Activated naive CD8-positive, alpha-beta T cell treated with anti-CD3 and anti-CD28 coated beads, Interleukin-2, amount 10 ng/mL, durations not matched to agents 7 days and 5 days (primary cell): ENCODE measurements at places on chromosomes 3 and 15. TPM values are rescaled to one million over a fixed set of nuclear protein-coding genes. Genes with fewer than 3 reads are reported as not detected.

The CAPN3 gene
- total RNA-seq, result 8.3 TPM

The NANOGP8 gene
- total RNA-seq, result not detected

The DBR1 gene
- total RNA-seq, result 25.7 TPM

The SPATA12 gene
- not detected for total RNA-seq

The CELSR3 gene
- total RNA-seq, result 15.6 TPM

The HIGD2B gene
- total RNA-seq, result 0.62 TPM

The TEX264 gene
- 49.8 TPM for total RNA-seq

The WNT7A gene
- 1.5 TPM for total RNA-seq

The C15orf62 gene
- 2.4 TPM for total RNA-seq

The PHLDB2 gene
- total RNA-seq, result 5.1 TPM

The UBA7 gene
- total RNA-seq, result 299 TPM

- DNase-seq, result no peak
These were observed 45.5 kb downstream of the HPS3 start for GRCh38 chr3:149174901-149175300.

GRCh38 chr15:48459571-48460442 is 128.6 kb downstream of the DUT start:
- no peak for DNase-seq

DNA sequence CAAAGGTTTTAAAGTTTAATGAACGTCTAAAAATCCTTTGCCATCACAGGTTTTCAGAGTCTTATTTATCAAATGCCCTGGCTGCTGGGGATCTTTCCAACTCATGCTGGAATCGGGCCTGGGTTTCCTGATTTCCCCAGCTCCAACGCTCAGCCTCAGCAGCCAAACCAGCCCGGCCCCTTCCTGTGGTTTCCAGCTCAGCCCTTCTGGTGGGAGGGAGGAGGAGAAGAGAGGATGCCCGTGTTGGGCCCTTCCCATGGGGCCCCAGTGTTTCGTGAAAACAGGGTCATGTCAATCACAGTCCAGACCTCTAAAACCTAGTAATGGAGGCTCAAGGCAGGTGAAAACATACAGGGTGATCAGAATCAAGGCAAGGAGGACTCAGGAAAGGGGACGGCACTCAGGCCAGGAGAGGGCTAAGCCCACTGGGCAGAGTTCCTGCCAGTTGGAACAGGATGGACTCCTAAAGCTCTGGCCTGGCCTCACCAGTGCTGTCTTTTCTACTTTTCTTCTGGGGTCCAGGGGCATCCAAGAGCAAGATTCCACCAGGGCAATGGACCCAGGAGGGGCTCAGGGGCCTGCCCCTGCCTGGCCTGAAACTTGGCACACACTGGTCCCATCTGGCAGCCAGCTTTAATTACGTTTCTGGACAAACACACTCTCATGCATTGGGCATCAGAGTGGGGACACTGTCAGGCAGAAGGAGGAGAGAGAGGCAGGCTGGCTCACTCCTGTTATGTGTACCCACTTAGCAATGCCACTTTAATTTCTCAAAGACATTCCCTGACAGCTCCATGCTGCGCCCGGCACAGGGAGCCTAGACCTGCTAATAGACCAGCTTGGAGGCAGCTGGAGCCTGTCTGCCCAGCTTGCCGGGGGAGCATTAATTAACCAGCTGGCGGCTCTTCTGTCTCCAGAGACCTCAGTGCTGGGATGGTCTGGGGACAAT is 194.6 kb downstream of the FAM43A start:
- no peak for DNase-seq

DNA sequence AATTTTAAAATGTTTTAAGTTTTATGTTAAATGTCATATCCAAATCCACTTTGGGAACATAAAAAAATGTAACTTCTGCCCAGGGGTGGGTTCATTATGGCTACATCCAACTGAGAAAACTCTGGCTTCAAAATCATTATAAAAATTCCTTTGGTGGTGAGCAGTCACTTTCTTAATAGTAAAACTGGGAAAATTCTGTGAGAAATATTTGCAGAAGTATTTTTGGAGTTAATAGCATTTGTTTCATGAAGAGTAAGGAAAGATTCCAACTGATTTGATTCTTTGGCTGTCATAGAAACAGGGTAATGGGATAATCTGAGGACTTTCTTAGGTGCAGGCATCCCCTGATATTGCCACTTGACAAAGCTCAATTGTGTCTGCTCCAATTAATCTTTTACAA is 38.8 kb downstream of the CPA3 start:
- no peak for DNase-seq

GRCh38 chr15:70617076-70617910 is 146.1 kb downstream of the UACA start:
- no peak for DNase-seq

GRCh38 chr3:193530231-193531165 is 24.2 kb downstream of the ATP13A4 start:
- no peak for DNase-seq

GRCh38 chr3:153704115-153704514 is 417.1 kb upstream of the ARHGEF26 start:
- DNase-seq, result no peak

DNA sequence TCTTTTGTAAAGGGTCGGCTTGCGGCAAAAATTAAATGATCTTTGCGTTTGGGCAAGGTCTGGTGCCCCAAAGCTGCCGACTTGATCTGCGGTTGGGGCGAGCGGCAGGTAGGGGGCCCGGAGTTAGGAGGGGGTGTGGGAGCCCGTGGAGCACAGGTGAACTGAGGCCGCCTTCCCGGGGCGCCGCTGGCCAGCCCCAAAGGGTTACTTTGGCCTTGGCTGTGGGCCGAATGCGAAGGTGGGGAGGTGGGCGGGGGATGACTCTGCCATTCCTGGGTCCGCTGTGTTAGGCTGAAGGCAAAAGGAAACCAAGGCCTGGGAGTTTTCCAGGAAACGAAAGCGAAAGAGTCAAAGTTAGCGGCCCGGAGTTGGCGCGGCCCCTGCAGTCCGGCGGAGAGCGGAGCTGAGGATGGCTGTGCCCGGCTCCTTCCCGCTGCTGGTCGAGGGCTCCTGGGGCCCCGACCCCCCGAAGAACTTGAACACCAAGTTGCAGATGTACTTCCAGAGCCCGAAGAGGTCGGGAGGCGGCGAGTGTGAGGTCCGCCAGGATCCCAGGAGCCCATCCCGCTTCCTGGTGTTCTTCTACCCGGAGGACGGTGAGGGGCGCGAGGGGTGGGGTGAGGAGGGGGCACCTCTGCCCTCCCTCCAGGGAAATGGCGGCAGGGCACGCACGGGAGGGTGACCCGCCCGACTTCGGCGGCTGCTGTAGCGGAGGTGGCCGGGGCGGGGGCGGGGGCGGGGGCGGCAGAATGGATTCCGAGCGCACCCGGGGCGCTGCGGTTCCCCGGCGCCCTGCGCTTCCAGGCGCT is at the start of gene PARP14:
TSS of gene PARP14 (plus strand) at position 365 of the 809 bp plus-strand sequence. CDS start at position 410, 45 bp downstream.
- peak; percentile 76 for DNase-seq

GRCh38 chr15:50028326-50028725 is 90.7 kb downstream of the ATP8B4 start:
- no peak for DNase-seq

DNA sequence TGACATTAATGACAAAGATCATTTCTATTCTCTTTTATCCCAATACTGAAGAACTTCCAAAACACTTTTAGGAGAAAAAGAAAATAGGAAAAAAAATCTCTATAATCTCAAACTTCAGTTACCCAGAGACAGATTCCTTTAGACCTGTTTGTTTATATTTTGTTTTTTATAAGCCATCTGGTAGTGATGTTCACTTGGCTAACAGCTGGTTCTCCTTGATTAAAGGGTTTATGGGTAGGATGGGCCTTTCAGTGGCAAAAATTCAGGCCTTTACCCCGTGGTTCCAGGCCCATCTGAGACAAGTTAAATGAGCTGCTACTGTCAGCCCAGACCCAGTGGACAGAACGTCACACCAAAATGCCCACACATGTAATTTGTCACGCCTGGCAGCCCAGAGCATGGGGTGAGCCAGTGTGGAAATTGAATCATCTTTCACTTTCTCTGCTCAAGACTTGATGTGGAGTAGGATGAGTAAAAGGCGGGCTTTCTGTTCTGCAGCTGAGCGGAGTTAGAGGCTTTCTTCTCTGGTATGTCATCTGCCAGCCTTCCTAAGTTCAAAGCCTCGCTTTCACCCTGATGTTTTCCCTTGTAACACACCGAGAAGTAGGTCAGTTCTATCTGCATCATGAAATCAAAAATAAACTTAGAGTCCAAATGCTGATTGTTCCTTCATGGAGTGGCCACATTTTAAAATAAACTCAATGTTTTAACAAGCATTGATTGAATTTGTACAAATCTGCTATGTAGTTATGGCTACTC is 62.5 kb upstream of the SKOR1 start:
- DNase-seq, result peak; percentile 46

DNA sequence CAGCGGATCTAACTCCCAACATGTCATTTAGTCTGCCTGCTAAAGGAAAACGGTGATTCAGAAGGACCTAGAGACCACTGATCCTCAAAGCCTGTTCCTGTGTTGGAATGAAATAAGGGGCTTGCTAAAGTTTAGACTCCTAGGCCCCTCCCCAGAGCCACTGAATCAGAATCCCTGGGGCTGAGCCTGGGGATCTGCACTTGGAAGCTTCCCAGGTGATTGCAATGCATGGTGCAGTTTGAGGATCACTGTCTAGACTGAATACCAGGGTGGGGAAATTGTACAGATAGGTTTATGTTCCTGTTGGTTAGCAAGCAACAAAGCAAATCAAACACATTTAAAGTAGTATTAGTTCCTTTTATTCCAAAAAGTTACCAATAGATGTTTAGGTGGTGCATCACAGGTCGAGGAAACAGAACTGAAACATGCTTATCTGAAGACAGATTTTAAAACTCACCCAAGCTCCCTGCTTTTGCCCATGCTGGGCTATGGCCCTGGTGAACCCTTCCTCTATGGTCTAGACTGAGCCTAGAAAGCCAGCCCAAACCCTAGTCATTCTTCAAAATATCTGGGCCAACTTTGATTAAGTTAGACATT is 29.6 kb upstream of the SPTBN5 start:
- no peak for DNase-seq

- DNase-seq, result no peak
These were observed 33.5 kb downstream of the NEDD4 start for GRCh38 chr15:55959744-55960447.

DNA sequence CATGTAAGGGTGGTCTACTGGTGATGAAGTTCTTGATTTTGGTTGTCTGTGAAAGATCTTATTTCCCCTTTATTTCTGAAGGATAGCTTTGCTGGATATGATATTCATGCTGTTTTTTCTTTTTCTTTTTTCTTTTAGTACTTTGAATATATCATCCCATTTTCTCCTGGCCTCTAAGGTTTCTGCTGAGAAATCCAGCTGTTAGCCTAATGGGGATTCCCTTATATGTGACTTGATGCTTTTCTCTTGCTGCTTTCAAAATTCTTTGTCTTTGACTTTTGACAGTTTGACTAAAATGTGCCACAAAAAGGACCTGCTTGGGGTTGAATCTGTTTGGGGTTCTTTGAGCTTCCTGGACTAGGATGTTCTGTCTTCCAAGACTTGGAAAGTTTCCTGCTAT is 62.6 kb downstream of the AP4E1 start:
- DNase-seq, result no peak

GRCh38 chr3:120469882-120470301 is 19.1 kb upstream of the FSTL1 start:
- no peak for DNase-seq

DNA sequence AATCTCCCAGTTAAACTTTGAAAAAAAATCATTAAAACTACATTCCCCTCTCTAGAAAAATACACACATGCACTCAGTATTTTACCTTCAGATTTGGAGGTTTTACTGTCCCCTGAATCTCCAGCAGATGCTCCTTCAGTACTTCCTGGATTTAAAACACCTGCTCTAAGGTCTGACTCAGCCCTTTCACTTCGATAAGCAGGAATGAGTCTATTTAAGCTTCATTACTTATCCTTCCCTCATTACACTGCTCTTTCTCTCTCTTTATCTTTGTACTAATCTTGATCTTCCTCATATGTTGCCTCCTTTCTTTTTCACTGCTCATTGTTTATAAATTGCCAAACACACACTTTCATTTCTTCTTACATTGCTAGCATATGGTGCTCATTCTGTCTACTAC is 443.9 kb downstream of the DIPK2A start:
- DNase-seq, result no peak

GRCh38 chr3:61466357-61466756 is 95.0 kb upstream of the PTPRG start:
- DNase-seq, result no peak

DNA sequence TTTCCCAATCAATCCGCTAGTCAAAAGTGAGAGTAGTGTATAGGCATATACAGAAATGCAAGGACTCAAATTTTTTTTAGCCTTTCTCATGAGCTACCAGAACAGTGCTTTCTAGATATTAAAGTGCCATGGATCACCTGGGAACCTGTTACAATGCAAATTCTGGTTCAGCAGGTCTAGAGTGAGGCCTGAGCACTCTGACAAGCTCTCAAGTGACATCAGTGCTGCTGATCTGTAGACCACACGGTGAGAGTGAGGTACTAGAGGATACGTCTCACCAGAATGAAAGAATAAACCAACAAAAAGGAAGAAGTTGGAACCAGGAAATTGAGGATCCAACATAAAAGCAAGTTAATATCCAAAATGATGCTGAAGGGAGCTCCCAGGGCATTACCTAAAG is 16.0 kb upstream of the PLA2G4D start:
- DNase-seq, result no peak

GRCh38 chr15:27582726-27583410 is 516.2 kb downstream of the OCA2 start:
- DNase-seq, result no peak

DNA sequence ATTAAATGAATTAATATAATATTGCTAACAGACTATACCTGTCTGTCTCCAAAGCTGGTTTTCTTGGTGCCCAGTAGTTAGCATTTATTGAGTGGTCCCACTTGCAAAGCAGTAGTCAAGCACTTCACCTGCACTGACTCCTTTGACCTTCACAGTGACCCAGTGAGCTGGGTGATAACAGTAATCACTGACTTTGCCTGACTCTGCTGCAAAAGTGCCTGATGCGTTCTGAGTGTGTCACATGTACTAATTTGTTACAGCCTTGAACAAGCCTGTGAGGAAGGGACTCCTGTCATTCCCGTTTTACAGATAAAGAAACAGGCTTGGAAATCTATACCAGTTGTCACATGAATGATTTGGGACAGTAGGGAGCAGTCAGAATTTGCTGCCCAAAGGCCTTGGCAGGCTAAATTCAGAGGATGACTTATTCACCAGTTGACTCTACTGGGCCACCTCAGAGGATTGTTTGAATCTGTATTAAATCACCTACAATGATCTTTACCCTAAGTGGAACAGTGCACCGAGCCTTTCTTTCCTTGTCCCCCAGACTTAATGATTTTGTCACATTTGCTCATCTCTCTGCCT is 116.6 kb upstream of the PLXNA1 start:
- DNase-seq, result no peak

DNA sequence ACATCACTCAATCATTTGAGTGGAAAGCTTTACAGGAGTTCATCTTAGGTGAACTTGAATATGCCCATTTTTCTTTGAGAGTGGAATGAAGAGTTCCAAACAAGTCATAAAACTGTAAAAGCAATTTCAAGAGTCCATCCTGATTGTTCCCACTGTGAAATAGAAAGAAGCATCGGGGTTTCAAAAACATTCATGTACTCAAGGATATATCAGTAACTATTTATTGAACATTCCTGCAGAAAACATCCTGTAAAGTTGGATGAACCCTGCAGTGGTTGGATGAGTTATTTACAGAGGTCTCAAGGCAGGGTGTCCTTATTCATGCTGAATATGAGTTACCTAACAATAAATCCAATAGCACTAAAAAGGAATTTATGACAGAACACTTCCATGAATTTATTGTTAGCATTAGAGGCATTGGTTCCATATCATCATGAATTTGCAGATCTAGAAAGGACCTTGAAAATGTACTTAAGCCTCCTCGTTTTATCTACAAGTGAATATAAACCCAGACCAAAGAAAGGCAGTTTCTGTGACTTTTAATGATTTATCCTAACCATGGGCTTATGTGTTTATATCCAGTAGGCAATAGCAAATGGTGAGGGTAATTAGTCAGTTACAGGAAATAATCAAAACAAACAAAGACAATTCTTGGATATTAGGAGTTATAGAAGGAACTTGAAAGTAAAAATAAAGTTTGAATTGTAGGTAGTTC is 361.9 kb upstream of the KCNMB2 start:
- DNase-seq, result no peak
